ENCODE measurements at places on chromosomes 7 and 10. TPM values are rescaled to one million over a fixed set of nuclear protein-coding genes. Genes with fewer than 3 reads are reported as not detected.

The SYT15 gene
- 1.2 TPM for total RNA-seq

- peaks cover 2% of the 10 kb centered on the region for H3K27me3 ChIP-seq
- H3K36me3 ChIP-seq, result no peaks in the 10 kb centered on the region
- no peaks in the 10 kb centered on the region for H3K4me1 ChIP-seq
- no peak overlapping the region for H3K4me3 ChIP-seq
Observed at GRCh38 chr10:25875556-25876165, 58.4 kb upstream of the MYO3A start.

DNA sequence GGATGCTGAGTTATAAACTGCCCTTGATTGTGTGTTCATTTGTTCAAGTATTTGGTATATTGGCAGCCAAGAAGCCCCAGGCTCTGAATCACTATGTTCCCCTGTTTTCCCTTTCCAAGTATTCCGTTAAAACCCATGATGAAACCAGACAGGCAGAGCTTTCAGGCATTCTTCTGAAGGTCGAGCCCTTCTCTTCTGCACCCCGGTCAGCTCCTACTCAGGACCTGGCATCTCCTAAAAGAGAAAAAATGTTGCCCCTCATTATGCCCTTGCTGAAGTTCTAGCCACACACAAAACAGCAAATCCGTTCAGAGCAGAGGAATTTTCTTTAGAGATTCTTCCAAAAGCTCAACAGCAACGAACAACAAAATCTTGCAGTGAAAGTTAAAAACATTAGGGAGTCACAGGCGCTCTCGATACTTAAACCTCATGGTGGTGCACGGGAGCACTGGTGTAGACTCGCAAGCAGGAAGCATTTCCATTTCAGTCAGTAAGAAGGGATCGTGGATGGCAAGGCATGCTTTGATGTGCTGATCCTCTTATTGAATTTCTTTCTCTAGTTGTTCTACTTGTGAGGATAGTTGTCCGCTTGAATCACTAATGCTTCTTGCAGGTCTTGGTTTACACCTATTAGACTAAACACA, 264.9 kb downstream of the SKIDA1 start:
- peaks cover 10% of the 10 kb centered on the region for H3K4me1 ChIP-seq
- peak overlapping the region; percentile 41 for H3K27ac ChIP-seq
- H3K4me3 ChIP-seq, result no peak overlapping the region

- H3K36me3 ChIP-seq, result no peaks in the 10 kb centered on the region
- peaks cover 11% of the 10 kb centered on the region for H3K4me1 ChIP-seq
- H3K4me3 ChIP-seq, result no peak overlapping the region
- DNase-seq, result no peak
- H3K27me3 ChIP-seq, result peaks cover 74% of the 10 kb centered on the region
- H3K27ac ChIP-seq, result no peak overlapping the region
Observed at GRCh38 chr7:50305583-50306493, 1.3 kb downstream of the IKZF1 start.

The APBB1IP gene
- 0.12 TPM for total RNA-seq

Measured in type B pancreatic cell (in vitro differentiated cells).